ENCODE measurements at places on chromosomes 13 and 19.

- no peak for DNase-seq
Measured at GRCh38 chr19:28711411-28711810, 501.5 kb downstream of the UQCRFS1 start.

DNA sequence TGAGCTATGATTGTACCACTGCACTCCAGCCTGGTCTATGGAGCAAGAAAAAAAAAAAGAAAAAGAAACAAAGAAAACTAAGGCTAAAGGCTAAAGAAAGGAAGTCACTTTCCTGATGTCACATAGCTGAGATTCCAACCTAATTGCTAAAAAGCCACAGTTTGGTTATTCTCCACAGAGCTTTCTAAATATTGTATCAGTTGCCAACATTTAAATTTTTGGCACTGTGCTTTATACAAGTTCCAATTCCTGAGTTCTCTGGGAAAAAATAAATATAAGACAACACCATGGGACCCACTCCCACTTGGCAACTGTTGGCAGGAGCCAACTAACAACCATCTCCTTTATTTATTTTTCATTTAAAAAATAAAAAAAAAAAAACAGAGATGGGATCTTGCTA lies 11.2 kb upstream of the LYPD3 start:
- DNase-seq = no peak

GRCh38 chr19:14369399-14370168 lies 11.7 kb upstream of the ADGRE5 start:
- peak; percentile 83 for DNase-seq

- no peak for DNase-seq
Measured at GRCh38 chr19:10749435-10750384, 31.8 kb downstream of the DNM2 start.

Measured in T-helper 9 cell (primary cell).